Vagina (tissue), 2 donors: ENCODE measurements at places on chromosomes 2 and 18.

GRCh38 chr2:130391058-130391871 is 35.4 kb downstream of the PTPN18 start:
- no peaks in the 10 kb centered on the region for H3K36me3 ChIP-seq
- no peak for DNase-seq
- peak overlapping the region; percentile 83 for H3K27ac ChIP-seq
- peak overlapping the region; percentile 82 for H3K4me3 ChIP-seq
- no peaks in the 10 kb centered on the region for H3K27me3 ChIP-seq

- H3K4me1 ChIP-seq, result no peaks in the 10 kb centered on the region
- H3K27me3 ChIP-seq, result no peaks in the 10 kb centered on the region
- H3K27ac ChIP-seq, result no peak overlapping the region
- no peak for DNase-seq
- no peaks in the 10 kb centered on the region for H3K36me3 ChIP-seq
Observed at GRCh38 chr2:148957023-148957422, 81.5 kb upstream of the LYPD6B start.

DNA sequence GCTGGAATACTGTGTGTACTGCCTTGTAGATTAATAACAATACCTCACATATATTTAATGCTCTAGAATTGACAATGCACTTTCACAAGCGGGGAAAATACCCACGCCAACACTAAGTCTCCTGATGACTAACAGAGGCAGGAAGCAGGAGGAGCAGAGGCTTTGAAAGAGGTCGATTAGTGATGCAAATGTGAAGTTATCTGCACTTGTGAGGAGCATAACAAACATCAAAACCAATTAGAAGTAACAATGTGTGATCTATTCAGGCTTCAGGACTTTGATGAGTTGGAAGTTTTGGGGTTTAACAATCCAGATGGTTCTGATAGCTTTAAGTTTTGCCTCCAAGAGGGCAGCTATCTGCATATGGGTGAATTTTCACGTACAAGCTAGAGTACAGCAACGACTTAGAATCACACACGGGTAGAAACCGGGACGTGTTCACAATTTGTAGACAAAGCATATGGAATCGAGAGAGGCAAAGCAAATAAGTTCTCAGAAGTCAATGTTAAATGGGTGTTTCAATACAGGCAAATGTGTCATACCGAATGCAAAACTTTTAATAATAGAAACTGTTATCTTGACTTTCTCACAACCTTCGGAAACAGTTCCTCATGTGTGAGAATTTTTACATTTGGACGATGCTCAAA is 114.5 kb downstream of the METTL8 start:
- no peak overlapping the region for H3K4me3 ChIP-seq
- H3K36me3 ChIP-seq, result no peaks in the 10 kb centered on the region
- H3K27ac ChIP-seq, result no peak overlapping the region
- no peaks in the 10 kb centered on the region for H3K27me3 ChIP-seq
- peaks cover 9% of the 10 kb centered on the region for H3K4me1 ChIP-seq

DNA sequence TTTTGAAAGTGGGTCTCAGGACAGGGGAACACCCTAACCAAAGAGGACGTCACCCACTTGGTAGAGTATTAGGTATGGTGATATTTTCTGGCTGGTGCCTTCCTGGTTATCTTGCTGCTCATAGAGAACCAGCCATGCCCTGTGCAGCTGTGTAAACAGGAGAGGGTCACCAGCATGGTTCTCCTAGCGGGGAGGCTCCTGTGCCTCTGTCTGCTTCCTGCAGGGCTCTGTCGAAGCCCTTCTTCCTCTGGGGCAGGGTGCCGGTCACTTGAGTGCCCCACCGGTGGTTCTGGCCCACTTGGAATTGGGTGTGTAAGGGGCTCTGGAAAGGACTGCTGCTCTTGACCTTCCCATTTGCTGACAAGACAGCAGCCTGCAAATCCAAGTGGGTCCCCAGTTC is 131.6 kb upstream of the MSH6 start:
- H3K36me3 ChIP-seq, result no peaks in the 10 kb centered on the region
- no peak overlapping the region for H3K27ac ChIP-seq
- DNase-seq, result no peak
- H3K4me3 ChIP-seq, result no peak overlapping the region
- no peaks in the 10 kb centered on the region for H3K4me1 ChIP-seq

DNA sequence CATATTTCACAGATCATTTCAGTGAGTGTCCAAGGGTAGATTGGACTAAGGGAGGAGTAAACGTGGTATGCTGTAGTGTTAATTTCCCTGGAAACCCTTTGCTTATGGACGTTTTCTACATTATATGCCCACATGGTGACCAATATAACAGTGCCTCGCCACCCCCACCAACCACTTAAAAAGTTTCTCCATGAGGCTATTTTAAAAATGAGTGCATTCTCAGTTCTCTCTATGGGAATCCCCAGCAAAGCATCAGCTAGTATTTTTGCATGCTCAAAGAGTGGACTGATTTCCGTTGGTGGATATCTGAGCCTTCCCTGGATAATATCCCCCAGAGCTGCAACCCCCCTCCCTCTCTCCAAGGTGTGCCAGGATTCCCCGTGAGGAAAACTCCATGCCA is 73.2 kb downstream of the TGFA start:
- no peaks in the 10 kb centered on the region for H3K36me3 ChIP-seq
- H3K27ac ChIP-seq, result no peak overlapping the region
- H3K27me3 ChIP-seq, result no peaks in the 10 kb centered on the region
- no peak for DNase-seq
- H3K4me1 ChIP-seq, result no peaks in the 10 kb centered on the region
- no peak overlapping the region for H3K4me3 ChIP-seq

DNA sequence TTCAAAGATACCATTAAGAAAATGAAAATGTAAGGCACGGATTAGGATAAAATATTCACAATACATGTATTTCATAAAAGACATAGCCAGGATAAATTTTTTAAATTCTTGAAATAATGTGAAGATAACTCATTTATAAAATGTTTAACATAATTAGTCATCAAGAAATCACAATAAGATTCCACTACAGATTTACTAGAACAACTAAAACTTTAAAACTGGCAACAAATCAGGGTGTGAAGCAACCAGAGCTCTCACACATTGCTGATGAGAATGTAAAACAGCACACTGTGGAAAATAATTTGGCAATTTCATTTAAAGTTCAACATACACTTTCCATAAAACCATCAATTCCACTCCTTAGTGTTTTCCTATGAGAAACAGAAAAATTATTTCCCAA is 89.6 kb upstream of the UBE2E3 start:
- no peaks in the 10 kb centered on the region for H3K36me3 ChIP-seq
- no peak overlapping the region for H3K4me3 ChIP-seq
- no peak overlapping the region for H3K27ac ChIP-seq
- H3K4me1 ChIP-seq, result no peaks in the 10 kb centered on the region
- no peak for DNase-seq

GRCh38 chr2:54632733-54633692 is 90.4 kb upstream of the EML6 start:
- H3K4me1 ChIP-seq, result peaks cover 37% of the 10 kb centered on the region
- no peaks in the 10 kb centered on the region for H3K27me3 ChIP-seq
- no peak for DNase-seq
- H3K36me3 ChIP-seq, result no peaks in the 10 kb centered on the region
- peak overlapping the region; percentile 75 for H3K27ac ChIP-seq

GRCh38 chr2:36615222-36615621 is 17.3 kb upstream of the FEZ2 start:
- DNase-seq, result no peak
- no peak overlapping the region for H3K27ac ChIP-seq
- no peaks in the 10 kb centered on the region for H3K27me3 ChIP-seq
- H3K4me1 ChIP-seq, result no peaks in the 10 kb centered on the region

DNA sequence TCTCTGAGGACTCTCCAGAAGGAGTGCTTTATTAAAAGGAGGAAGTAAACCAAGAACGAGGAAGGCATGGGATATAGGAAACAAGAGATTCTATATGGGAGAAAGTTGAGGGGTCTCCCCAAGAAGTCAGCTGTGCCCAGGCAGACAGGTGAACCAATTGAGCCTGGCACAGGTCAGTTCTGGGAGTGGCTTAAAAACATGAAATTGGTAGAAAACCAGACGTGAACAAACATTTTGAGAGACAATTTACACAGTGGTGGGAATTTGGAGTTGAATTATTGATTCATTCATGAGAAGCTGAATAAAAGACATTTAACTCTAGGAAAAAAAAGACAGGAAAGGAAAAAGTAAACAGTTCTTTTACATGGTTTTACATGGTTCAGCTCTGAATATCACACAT is 16.4 kb downstream of the PLEKHH2 start:
- no peaks in the 10 kb centered on the region for H3K27me3 ChIP-seq
- no peak overlapping the region for H3K4me3 ChIP-seq
- no peaks in the 10 kb centered on the region for H3K36me3 ChIP-seq
- H3K4me1 ChIP-seq, result peaks cover 3% of the 10 kb centered on the region
- H3K27ac ChIP-seq, result no peak overlapping the region

DNA sequence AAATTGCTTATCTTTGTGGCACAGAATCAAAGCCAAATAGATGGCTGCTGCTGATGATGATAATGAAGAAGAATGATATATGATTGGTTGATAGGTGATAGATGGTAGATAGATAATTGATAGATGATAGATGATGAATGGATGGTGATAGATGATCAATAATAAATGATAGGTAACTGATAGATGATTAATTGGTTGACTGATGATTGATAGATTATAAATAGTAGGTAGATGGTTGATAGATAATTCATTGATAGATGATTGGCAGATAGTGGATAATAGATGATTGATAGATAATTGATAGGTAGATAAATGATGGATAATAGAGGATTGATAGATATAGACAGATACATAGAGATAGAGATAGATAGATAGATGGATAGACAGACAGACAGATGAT is 430.2 kb downstream of the EIPR1 start:
- H3K4me1 ChIP-seq, result no peaks in the 10 kb centered on the region
- no peak overlapping the region for H3K27ac ChIP-seq
- no peaks in the 10 kb centered on the region for H3K27me3 ChIP-seq
- DNase-seq, result no peak

DNA sequence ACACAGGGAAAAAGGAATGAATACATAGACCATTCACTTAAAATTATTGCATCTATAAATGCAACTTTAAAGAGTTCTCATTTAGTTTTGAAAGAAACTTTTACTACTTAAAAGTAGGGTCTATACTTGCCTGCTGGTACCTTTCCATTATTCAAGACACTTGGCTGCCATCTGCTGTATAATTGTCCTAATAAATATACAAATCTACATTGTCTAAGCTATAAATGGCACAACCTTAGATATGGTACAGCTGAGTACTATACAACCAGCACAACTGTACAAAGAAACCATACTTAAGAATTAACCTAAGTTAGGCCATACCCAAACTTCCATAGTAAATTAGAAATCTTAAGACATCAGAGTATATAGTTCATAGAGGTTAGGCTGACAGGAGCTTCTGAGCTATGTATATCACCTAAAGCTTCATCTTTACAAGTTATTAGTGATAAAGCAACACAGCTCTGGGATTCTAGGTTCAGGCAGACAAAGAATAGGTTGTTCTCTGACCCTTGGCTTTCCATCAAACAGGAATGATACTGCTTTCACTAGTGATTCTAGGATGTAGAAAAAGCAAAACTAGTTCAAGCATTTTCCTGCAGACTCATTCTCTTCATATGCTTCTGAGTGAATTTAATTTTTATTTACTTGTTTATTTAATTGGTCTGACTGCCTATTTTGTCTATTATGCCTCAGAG is 22.1 kb downstream of the EXOC6B start:
- H3K4me3 ChIP-seq, result no peak overlapping the region
- DNase-seq, result no peak
- no peaks in the 10 kb centered on the region for H3K4me1 ChIP-seq
- no peak overlapping the region for H3K27ac ChIP-seq
- no peaks in the 10 kb centered on the region for H3K36me3 ChIP-seq
- no peaks in the 10 kb centered on the region for H3K27me3 ChIP-seq

GRCh38 chr2:44310287-44310686 is 35.0 kb downstream of the SLC3A1 start:
- DNase-seq, result no peak
- no peaks in the 10 kb centered on the region for H3K27me3 ChIP-seq

DNA sequence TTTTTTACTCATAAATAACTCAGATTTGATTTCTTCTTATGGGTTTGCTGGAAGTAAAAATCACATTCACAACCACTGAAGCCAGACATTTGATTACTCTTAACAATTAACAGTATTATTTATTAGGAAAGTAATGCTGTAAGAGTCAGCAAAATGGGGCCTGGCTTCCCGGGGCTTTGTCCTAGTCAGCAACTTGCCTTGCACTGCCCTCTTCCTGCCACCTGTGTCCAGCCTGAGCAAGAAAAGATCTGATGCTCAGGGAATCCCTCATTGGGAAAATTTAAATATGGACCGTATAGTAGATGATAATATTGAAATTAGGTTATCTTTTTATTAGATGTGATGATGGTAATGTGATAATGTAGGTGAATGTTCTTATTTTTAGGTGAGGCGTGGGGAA is 30.8 kb upstream of the ACYP2 start:
- no peaks in the 10 kb centered on the region for H3K27me3 ChIP-seq
- H3K4me1 ChIP-seq, result no peaks in the 10 kb centered on the region
- H3K36me3 ChIP-seq, result no peaks in the 10 kb centered on the region

DNA sequence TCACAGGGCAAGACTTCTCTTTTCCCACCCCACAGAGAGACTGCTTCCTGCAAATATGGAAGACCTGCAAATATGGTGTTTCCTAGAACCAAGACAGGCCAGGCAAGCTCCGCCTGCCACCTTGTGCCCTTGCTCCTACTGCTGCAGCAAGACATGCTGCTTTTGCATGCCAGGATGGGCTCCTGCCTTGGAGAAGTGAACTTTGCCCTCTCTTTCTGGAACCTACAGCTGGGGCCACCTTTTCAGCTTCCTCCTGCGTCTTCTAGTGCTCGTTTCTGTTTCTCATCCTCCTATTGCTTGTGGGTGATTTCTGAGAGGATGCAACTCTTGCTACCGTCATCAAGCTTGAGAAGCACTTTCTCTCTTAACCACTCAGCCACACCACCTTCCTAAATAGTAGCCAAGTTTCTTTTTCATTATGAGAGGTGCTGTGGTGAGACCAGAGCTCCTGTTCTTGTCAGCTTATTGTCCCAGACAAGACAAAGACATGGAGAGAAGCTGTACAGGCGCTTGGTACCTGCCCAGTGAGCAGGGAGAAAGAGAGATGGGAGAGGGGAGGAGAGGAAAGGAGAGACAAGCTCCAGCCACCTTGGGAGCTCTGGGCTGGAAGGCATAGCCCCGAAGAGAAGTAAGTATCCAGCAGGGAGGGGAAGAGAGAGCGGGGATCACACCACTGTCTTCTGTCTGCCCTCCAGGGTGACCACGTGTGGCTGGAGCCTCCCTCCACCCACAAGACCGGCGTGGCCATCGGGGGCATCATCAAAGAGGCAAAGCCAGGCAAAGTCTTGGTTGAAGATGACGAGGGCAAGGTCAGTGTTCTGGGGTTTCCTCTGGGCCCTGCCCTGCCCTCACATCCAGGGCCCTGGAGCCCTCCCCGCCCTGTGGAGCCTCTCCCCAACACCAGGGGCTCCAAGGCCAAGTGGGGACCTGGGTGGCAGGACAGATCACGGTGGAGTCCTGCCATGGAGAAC is 28.3 kb downstream of the MYO7B start:
- H3K36me3 ChIP-seq, result no peaks in the 10 kb centered on the region
- H3K4me1 ChIP-seq, result no peaks in the 10 kb centered on the region
- H3K27me3 ChIP-seq, result no peaks in the 10 kb centered on the region
- no peak overlapping the region for H3K4me3 ChIP-seq
- no peak overlapping the region for H3K27ac ChIP-seq

GRCh38 chr18:54387631-54388030 is 29.9 kb downstream of the C18orf54 start:
- H3K36me3 ChIP-seq, result no peaks in the 10 kb centered on the region
- no peak overlapping the region for H3K4me3 ChIP-seq
- H3K4me1 ChIP-seq, result no peaks in the 10 kb centered on the region
- H3K27me3 ChIP-seq, result no peaks in the 10 kb centered on the region
- H3K27ac ChIP-seq, result no peak overlapping the region
- DNase-seq, result no peak
